RWPE1 (cell line): ENCODE measurements at places on chromosomes 6 and 20.
A peak's percentile ranks its signal among the peaks of the same experiment; 100 is the strongest.

GRCh38 chr20:32017711-32018251 is 7.5 kb downstream of the CCM2L start:
- DNase-seq, result peak; percentile 78

- DNase-seq, result no peak
Observed at GRCh38 chr6:25608558-25609174, 43.3 kb upstream of the SCGN start.

DNA sequence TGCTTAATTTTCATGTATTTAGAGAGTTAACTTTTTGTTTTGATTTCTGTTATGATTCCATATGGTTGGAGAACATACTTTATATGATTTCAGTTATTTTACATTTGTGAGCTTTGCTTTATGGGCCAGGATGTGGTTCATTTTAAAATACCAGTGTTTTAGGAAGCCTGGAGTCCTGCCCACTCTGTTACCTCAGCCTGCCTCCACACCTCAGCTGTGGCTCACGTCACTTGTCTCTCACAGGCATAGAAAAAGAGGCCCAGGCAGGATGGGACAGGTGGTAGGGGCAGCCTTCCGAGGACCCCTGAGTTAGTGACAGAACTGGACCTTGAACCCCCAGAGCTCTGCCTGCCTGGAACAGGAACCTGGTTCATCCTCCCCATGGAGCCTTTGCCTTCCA is 16.0 kb downstream of the PSMF1 start:
- DNase-seq, result no peak

GRCh38 chr20:19423900-19424620 is 211.6 kb downstream of the SLC24A3 start:
- no peak for DNase-seq

DNA sequence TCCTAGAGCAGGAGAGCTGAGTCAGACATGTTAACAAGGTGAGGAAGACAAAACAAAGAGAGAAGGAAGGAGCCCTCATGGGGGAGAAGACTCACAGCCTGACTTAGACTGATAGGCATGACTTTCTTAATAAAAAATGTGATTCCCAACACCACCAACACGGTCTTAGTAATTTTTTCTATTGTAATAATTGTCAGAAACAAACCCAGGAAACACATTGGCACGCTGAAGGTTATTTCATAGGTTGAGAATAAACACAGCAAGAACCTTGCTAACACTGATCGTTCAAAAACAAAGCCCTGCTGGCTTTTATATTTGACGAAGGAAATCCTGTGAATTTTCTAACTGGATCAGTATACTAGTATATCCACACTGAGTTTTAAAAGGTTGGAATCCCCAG is 286.8 kb downstream of the HACE1 start:
- DNase-seq, result no peak

GRCh38 chr6:19465256-19465655 is 371.9 kb upstream of the ID4 start:
- DNase-seq, result no peak

- DNase-seq, result no peak
Observed at GRCh38 chr20:1360094-1360846, 31.3 kb upstream of the SDCBP2 start.

DNA sequence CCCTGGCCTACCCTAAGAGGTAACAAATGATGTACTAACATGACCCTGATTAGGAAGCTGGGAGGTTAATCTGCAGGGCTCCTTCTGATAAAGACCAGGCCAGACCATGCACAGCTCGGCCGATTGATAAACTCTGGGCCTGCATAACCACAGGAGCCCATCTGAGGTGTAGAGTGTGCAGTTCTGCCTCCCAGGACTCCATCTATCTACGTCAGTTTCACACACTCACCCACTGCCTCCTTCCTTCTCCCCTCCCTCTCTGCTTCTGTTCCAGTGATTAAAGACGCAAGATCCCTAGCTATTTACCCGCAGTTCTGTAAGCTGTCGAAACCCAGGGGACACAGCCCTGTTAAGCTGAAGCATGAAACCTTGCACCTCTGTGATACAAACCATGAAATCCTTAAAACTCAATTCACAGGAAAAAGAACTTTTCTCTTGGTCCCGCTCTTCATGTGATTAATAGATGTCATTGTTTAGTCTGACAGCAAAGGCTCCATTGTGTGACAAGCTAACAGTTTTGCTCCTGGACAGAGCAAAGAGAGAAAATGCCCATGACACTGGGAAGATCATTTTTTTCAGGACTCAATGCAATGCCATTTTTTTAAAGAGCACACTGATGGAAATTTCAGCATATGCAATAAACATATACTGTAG is 470.6 kb downstream of the MAFB start:
- DNase-seq, result no peak

- DNase-seq, result peak; percentile 99
Observed at GRCh38 chr20:41003143-41003935, 25.3 kb upstream of the TOP1 start.

DNA sequence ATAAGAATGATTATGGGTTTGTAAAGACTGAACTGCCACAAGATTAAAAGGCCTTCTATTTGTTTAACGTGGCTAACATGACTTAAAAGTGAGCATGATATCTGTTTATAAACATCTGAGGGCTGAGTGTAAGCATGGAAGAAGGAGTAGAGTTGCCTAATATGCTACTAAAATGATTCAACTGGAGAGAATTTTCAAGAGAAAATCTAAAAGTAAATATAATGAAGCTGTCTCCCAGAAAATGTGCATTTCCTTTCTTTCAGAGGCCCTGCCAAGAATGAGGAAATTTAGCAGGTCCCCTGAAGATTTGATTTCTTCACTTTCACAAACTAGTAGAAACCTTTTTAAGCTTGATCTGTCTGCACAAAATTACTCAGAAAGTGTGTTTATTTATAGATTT is 4.2 kb upstream of the EYA4 start:
- no peak for DNase-seq

- DNase-seq, result no peak
Observed at GRCh38 chr20:33875055-33875454, 63.9 kb downstream of the CHMP4B start.

DNA sequence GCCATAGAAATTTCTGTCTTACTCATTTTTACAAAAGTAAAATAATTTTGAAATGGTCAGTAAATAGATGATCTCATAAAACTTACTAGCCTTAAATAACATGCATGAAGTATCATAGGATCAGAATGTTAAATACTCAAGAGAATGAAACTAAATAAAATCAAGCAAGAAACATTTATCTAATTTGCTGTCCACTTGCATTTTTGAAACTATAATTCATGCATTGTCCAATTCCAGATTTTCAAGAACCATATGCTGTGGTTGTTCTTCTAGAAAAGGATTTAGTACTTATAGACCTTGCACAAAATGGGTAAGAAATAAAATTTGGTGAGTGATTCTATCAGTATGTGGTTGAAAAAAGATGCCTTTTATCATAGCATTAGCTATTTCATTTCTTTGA is 107.0 kb downstream of the STXBP5 start:
- DNase-seq, result no peak

DNA sequence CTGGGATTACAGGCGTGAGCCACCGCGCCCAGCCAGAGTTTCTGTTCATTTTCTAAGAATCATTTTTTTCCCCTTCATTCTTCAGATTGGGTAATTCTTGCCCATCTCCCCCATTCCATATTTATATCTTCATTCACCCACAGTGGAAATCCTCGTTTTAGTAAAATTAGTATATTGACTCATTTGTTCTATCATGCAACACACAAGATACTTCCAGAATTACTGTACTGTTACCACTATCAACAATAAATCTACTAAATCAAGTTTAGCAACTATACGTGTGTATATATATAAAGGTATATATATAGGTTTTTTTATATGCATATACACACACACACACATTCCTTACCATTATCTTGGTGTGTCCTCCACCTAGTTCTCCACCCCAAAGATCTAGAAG is 41.2 kb upstream of the KCNG1 start:
- no peak for DNase-seq

DNA sequence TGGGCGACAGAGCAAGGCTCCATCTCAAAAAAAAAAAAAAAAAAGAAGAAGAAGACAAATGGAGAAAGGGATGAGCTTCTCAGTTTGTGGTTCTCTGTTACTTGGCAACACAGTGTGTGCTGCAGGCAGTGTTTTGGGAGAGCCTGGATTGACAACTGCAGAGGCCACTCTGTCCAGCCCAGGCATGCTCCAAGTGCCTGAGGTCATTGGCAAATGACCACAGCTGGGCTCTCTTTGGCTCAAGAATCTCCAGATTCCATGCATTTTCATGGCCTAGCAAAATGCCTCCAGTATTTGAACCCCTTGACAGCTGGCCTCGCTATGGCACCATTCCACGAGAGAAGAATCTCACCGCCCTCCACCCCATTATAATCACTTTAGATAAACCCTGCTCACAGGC is 126.2 kb downstream of the ANKRD60 start:
- DNase-seq, result peak; percentile 80

- DNase-seq, result no peak
Observed at GRCh38 chr20:2696646-2697045, 4.1 kb downstream of the EBF4 start.

GRCh38 chr6:107228754-107229153 is 113.4 kb upstream of the BEND3 start:
- peak; percentile 25 for DNase-seq

- no peak for DNase-seq
Observed at GRCh38 chr6:136213012-136213539, 37.0 kb downstream of the MTFR2 start.

- no peak for DNase-seq
Observed at GRCh38 chr6:122130026-122130348, 269.5 kb upstream of the HSF2 start.

DNA sequence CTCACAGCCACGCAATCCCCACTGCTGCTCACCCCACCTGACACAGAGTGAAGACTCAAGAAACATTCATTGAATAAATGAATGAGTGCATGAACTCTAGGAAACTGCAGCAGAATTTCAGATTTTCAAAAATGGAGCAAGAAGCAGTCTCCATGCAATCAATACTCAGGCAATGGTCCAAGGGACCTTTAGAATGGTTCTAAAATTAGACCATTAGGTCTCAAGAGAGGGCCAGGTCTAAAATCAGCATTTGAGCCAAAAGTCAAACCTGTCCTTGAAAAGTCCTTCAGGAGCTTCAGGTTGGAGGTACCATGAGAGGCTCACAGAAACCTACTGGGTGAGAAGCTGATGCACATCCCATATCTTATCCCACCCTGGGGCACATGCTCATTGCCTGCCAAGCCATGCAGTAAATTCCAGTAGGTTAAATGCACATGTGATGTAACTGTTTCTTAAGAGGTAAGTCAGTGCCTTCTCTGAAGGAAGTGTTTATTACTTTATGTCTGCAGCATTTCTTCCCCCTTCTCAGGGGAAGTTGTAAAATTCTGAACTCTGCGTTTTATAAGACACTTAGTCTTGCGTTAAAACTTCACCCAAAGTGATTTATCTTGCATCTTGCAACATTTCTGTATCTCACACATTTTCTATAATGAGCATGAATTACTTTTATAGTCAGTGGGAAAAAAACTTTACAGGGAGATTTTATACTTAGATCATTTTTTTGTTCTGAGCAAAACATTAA is 126.6 kb downstream of the ADAT2 start:
- no peak for DNase-seq

DNA sequence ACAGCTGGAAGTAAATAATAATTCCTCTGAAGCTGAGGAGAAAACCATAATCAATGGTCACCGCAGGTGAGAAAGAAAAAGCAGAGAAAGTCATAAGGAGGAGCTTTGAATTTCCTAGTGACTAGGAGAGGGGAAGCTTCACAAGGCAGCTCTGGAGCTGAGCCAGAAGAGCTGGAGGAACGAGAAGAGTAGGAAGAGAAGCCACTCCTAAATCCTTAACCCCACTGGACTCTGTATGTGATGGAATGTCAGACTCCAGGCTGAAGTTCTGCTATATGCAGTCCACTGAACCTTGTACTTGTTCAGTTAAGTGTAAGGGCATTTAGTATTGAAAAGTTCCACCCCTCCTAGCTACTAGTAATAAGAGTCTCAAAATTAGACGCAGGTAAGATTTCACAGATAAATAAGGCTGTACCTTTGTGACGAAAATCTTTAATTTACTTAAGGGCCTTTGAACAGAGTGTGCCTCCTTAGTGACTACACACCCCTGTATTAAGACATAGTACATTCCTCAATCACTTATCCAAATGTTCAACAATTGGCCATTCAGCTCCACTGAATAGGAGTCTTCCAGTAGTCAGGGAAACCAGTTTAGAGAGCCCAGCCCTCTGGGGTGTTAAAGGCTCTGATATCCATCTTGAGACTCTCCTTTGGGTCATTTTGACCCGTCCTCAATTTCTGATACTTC is 71.4 kb upstream of the UFL1 start:
- no peak for DNase-seq

GRCh38 chr6:134056046-134056445 is 3.6 kb upstream of the SLC2A12 start:
- DNase-seq, result no peak

DNA sequence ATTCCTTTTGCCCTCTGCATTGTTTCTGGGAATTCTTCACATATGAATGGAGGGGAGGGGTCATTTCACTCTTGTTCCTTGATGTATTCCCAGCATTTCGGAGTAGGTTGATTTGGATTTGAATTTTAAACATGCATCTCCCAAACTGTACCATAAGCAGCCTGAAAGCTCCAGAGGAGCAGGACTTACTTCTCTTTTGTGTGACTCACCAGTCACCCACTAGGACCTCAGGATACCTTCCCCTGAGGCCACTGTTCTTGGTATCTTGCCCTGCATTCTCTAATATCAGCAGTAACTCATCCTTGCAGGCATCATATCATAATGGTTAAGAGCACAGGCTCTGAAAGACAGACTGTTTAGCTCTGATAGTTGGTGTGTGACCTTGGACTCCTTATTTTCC is 703 bp downstream of the MRPL2 start:
- no peak for DNase-seq

- DNase-seq, result no peak
Observed at GRCh38 chr20:47306095-47306494, 50.4 kb downstream of the ZMYND8 start.

DNA sequence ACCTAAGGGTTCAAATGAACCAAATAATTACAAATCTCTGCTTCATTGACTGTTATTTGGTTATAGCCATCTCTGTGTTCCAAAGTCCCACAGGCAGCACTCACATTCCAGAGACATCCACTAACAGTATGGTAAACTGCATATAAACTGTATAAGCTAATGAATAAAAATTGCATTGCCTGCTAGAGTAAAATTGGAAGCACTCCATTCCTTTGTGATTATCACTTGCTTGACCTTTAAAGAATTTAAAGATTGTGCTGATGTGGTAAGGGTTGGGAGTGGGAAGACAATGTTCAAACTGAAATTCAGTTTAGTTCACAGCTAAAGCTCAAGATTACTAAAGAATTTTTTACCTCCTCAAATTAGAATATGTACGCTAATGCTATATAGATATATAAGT is 31.0 kb upstream of the OSTM1 start:
- no peak for DNase-seq

- DNase-seq, result peak; percentile 24
Observed at GRCh38 chr6:33248643-33248931, 23.1 kb downstream of the VPS52 start.

DNA sequence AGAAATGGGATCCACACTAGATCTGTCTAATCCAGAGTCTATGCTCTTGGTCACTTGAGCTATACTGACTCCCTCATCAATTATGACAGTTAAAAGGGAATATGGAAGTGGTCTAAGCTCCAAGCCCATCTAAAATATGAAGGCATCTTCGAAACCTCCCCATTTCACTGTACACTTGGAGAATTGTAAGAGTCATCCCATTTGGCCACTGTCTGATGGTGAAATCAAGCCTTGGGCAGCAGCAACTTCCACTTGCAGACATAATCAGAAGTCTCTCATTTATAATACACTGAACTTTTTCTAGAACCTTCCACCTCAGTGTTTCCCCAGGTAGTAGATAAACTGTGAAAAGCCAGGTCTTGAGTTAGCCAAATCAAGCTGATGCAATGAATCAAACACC is 26.3 kb upstream of the UBR2 start:
- DNase-seq, result no peak

GRCh38 chr6:14280766-14281293 is 163.3 kb downstream of the CD83 start:
- no peak for DNase-seq
